ENCODE measurements at places on chromosomes 5 and 9. TPM values are rescaled to one million over a fixed set of nuclear protein-coding genes. Genes with fewer than 3 reads are reported as not detected.

The JAKMIP2 gene
- 33.1 TPM for polyA plus RNA-seq

The GAS1 gene
- 8.8 TPM for polyA plus RNA-seq

The BTNL9 gene
- 13.6 TPM for polyA plus RNA-seq

- DNase-seq, result no peak
- no peak overlapping the region for H3K4me3 ChIP-seq
- no peaks in the 10 kb centered on the region for H3K36me3 ChIP-seq
- no peaks in the 10 kb centered on the region for H3K27me3 ChIP-seq
Observed at GRCh38 chr9:116243708-116244107, 90.1 kb downstream of the PAPPA start.

- no peaks in the 10 kb centered on the region for H3K36me3 ChIP-seq
- H3K27ac ChIP-seq, result no peak overlapping the region
- DNase-seq, result no peak
Observed at GRCh38 chr5:96527768-96528661, 95.0 kb upstream of the PCSK1 start.

- H3K4me3 ChIP-seq, result no peak overlapping the region
- H3K4me1 ChIP-seq, result no peaks in the 10 kb centered on the region
Observed at GRCh38 chr5:148011398-148012137, 52.2 kb upstream of the SPINK5 start.

DNA sequence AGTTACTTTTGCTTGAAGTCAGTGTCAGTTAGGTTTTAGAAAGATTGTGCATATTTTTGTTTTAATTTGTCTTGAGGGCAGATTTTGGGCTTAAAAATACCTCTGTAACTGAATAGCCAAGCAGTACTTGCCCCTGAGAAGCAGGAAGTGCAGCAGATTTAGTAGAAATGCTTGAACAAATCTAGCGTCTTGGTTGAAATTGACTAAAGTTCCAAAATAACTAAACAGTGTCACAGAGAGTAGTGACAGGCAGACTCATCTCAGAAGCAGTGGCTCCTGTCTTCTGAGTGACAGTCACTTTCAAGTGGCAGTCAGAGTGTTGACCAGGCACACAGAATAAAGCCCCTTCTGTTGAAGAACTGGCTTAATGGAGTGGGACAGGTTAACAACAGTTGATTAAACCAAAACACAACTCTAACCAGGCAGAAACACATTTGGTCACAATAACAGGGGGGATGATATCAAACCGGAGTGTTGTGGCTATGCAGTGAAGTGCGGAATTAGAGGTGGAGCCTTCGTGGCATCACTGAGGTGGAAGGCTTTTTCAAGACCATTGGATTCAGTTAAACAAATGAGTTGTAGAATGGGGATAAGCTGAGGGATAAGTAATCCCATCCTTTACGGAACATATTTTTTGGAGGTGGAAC is 29.1 kb downstream of the TRIO start:
- no peak overlapping the region for H3K4me3 ChIP-seq
- H3K27me3 ChIP-seq, result no peaks in the 10 kb centered on the region
- no peaks in the 10 kb centered on the region for H3K36me3 ChIP-seq
- peaks cover 13% of the 10 kb centered on the region for H3K4me1 ChIP-seq
- H3K27ac ChIP-seq, result no peak overlapping the region

DNA sequence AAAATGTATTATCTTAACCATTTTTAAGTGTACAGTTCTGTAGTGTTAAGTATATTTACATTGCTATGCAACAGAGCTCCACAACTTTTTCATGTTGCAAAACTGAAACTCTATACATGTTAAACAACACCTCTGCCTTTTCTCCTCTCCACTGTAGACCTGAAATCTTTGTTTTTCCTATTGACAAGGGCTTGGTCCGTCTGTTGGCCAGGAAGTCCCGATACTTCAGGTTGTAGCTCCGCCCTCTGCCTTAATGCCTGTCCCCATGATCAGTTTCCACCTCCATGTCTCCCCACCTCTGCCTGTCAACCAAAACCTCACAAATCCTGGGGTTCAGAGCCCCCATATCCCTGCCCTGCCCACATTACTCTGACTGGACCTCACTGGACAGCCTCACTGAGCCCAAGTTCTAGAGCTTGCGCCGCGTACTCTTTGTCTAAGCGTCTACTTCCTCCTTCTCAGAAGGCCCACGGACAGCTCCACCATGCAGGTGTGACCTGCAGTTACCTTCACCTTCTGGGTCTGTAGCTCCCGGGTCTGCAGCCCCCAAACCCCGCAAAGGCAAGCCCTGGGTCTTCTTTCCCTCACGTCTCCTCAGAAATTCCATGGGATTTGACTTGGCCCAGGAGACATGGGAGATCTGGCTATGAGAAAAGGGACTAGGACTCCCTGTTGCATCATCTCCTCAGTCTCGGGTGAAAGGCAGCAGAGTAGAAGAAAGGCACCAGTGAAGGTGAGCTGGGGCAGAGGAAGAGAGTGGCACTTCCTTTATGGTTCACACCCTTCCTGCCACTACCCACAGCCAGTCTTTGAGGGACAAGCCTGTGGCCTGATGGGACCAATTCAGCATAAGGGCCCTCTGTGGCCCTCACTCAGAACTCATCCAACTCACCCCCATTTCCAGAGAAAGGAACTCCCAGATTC is 8.0 kb downstream of the GLIPR2 start:
- DNase-seq, result no peak
- no peak overlapping the region for H3K27ac ChIP-seq
- H3K36me3 ChIP-seq, result peaks cover 23% of the 10 kb centered on the region
- H3K4me3 ChIP-seq, result no peak overlapping the region
- no peaks in the 10 kb centered on the region for H3K27me3 ChIP-seq

- no peak overlapping the region for H3K27ac ChIP-seq
- no peak overlapping the region for H3K4me3 ChIP-seq
- no peaks in the 10 kb centered on the region for H3K27me3 ChIP-seq
- H3K4me1 ChIP-seq, result no peaks in the 10 kb centered on the region
Observed at GRCh38 chr5:87183896-87184295, 83.8 kb upstream of the RASA1 start.

The FOXD4L5 gene
- polyA plus RNA-seq, result 0.81 TPM

The PNPLA7 gene
- 6.6 TPM for polyA plus RNA-seq

GRCh38 chr9:89623925-89624420 is 19.2 kb downstream of the GADD45G start:
- peaks cover 4% of the 10 kb centered on the region for H3K27me3 ChIP-seq
- no peak for DNase-seq
- no peak overlapping the region for H3K27ac ChIP-seq
- no peak overlapping the region for H3K4me3 ChIP-seq
- H3K36me3 ChIP-seq, result no peaks in the 10 kb centered on the region

- H3K27ac ChIP-seq, result no peak overlapping the region
- H3K4me3 ChIP-seq, result no peak overlapping the region
- H3K4me1 ChIP-seq, result peaks cover 10% of the 10 kb centered on the region
Observed at GRCh38 chr9:137270929-137271695, 6.4 kb upstream of the TOR4A start.

The MAMDC4 gene
- 15.9 TPM for polyA plus RNA-seq

- peaks cover 50% of the 10 kb centered on the region for H3K36me3 ChIP-seq
- no peaks in the 10 kb centered on the region for H3K4me1 ChIP-seq
- no peak overlapping the region for H3K4me3 ChIP-seq
- DNase-seq, result no peak
Observed at GRCh38 chr9:130078547-130078946, 24.8 kb downstream of the GPR107 start.

- H3K27me3 ChIP-seq, result no peaks in the 10 kb centered on the region
- H3K27ac ChIP-seq, result no peak overlapping the region
- DNase-seq, result no peak
Observed at GRCh38 chr9:81717061-81717746, 27.9 kb upstream of the TLE1 start.

DNA sequence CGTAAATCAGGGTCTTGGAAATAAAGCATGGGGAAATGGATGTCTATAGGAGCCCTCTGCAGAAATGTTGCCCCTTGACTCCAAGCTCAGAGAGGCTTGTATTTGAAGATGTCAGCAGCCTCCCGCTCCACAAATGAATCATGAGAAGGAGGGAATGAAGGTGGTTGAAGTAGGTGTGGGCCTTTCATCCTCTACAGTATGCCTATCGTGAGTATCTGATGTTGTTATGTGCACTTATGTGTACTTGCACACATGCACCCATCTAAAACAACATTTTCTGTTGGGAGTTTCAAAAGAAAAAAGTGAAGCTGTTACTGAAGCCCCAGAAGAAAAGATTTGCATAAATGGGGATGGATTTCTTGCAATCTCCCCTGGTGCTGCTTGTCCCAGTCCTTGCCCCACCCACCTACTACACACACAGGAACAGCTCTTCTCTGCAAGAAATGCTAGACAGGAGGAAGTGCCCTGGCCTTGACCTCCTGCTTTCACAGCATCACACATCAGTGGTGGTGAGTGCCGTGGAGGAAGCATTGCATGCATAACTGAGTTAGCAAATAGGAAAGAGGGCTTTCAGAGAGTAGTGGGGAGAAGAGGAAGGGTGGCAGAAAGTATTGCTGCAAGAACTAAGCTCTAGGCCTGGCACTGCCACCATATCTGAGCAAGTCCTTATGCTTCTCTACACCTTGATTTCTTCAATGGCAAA is 156.1 kb downstream of the SNX18 start:
- no peaks in the 10 kb centered on the region for H3K27me3 ChIP-seq
- no peaks in the 10 kb centered on the region for H3K36me3 ChIP-seq
- H3K4me3 ChIP-seq, result no peak overlapping the region
- no peaks in the 10 kb centered on the region for H3K4me1 ChIP-seq
- H3K27ac ChIP-seq, result no peak overlapping the region

DNA sequence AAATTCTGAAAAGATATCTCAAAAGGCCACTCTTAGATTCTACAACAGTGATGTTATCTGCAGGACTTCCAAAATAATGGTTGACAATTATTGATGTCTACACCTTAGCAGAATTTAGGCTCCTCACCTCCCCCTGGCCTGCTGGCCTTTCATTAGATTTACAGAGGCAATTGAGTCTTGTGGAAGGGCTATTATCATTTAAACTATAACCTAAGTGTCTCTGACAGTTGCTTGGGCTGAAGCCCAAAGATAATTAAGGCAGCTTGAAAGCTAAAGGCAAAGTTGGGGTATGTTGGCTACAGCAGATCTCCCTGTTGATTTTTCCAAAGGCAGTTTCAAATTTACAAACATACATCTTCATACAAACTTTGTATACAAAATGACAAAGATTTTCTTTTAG is 912.3 kb downstream of the TAF11L14 start:
- H3K4me1 ChIP-seq, result no peaks in the 10 kb centered on the region
- no peak overlapping the region for H3K4me3 ChIP-seq
- H3K27ac ChIP-seq, result no peak overlapping the region
- H3K27me3 ChIP-seq, result no peaks in the 10 kb centered on the region
- DNase-seq, result no peak
- H3K36me3 ChIP-seq, result no peaks in the 10 kb centered on the region

The RALGPS1 gene
- polyA plus RNA-seq, result 80.9 TPM

DNA sequence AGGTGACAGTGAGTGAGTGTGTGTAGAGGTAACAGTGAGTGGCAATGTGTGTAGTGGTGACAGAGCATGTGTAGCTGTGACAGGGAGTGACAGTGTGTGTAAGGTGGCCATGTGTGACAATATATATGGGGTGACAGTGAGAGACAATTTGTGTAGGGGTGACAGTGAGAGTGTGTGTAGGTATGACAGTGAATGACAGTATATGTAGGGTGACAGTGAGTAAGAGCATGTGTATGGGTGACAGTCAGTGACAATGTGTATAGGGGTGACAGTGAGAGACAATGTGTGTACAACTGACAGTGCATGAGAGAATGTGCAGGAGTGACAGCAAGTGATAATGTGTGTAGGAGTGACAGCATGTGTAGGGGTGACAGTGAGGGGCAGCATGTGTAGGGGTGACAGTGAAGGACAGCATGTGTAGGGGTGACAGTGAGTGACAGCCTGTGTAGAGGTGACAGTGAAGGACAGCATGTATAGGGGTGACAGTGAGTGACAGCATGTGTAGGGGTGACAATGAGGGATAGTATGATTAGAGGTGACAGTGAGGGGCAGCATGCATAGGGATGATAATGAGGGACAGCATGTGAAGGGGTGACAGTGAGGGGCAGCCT is 10.1 kb upstream of the GAPT start:
- no peaks in the 10 kb centered on the region for H3K4me1 ChIP-seq
- DNase-seq, result no peak
- H3K27ac ChIP-seq, result no peak overlapping the region
- no peaks in the 10 kb centered on the region for H3K27me3 ChIP-seq
- no peak overlapping the region for H3K4me3 ChIP-seq

The TAF11L8 gene
- not detected for polyA plus RNA-seq

- peaks cover 21% of the 10 kb centered on the region for H3K36me3 ChIP-seq
- H3K4me1 ChIP-seq, result peaks cover 13% of the 10 kb centered on the region
- H3K27me3 ChIP-seq, result no peaks in the 10 kb centered on the region
- DNase-seq, result peak; percentile 33
- no peak overlapping the region for H3K27ac ChIP-seq
- H3K4me3 ChIP-seq, result no peak overlapping the region
Observed at GRCh38 chr9:18910916-18911315, 122.1 kb downstream of the SAXO1 start.

The SPINK13 gene
- 1.6 TPM for polyA plus RNA-seq

The DBH gene
- polyA plus RNA-seq, result 2.2 TPM

DNA sequence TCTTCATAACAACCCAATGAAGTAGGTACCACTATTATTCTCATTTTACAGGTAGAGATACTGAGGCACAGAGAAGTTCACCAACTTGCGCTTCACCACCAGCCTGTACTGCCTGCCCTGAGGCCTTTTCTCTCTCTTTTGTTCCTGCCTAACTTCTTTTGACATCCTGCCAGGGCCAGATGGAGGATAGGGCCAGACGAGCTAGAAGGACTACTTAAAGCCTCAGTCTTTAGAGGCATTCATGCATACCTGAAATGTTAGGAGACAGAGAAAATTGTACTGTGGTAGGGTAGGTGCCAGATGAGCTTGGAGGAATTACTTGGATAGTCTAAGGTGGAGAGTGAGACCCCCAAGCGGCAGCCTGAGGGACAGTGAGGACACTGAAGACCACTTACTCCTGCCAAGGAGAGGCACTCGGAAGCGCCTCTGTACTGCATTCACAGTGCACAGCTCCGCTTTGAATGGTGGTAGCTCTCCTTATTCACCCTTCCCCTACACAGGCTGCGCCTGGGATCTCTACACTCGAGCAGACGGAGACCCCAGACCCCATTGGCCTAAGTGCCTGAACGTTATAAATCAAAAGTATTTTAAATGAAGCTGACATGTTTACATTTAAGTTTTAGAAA is 6.2 kb upstream of the ORM1 start:
- peaks cover 3% of the 10 kb centered on the region for H3K4me1 ChIP-seq
- H3K27me3 ChIP-seq, result no peaks in the 10 kb centered on the region
- H3K36me3 ChIP-seq, result no peaks in the 10 kb centered on the region
- no peak overlapping the region for H3K27ac ChIP-seq
- DNase-seq, result peak; percentile 68

DNA sequence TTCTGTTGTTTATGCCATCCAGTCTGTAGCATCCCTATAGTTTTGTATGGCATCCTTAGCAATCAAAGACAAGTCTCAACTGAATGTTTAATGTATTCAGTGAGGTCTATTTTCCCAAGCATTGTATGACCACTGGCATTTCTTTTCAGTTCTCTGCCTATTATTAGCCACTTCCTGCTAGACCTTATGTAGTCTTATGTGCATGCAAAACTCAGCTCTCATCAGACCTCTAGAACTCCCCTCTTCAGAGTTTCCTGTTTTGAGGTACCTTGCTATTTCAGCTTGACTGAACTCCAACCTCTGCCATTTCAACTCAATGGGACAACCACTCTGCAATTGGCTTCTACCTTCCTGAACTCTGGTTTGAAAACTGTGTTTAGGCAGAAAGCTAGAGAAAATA is 113.2 kb downstream of the SLC25A46 start:
- H3K27ac ChIP-seq, result no peak overlapping the region
- H3K4me1 ChIP-seq, result no peaks in the 10 kb centered on the region
- H3K27me3 ChIP-seq, result no peaks in the 10 kb centered on the region
- H3K36me3 ChIP-seq, result no peaks in the 10 kb centered on the region
- H3K4me3 ChIP-seq, result no peak overlapping the region
- no peak for DNase-seq

- no peak overlapping the region for H3K4me3 ChIP-seq
- H3K36me3 ChIP-seq, result peaks cover 5% of the 10 kb centered on the region
- peaks cover 5% of the 10 kb centered on the region for H3K4me1 ChIP-seq
- DNase-seq, result no peak
- no peaks in the 10 kb centered on the region for H3K27me3 ChIP-seq
Observed at GRCh38 chr5:157280927-157281326, 15.0 kb downstream of the CYFIP2 start.

All from spinal cord (tissue), 10 donors.